Fibroblast of skin of left quadriceps (primary cell): ENCODE measurements at places on chromosomes 16 and 17.
A peak's percentile ranks its signal among the peaks of the same experiment; 100 is the strongest.

DNA sequence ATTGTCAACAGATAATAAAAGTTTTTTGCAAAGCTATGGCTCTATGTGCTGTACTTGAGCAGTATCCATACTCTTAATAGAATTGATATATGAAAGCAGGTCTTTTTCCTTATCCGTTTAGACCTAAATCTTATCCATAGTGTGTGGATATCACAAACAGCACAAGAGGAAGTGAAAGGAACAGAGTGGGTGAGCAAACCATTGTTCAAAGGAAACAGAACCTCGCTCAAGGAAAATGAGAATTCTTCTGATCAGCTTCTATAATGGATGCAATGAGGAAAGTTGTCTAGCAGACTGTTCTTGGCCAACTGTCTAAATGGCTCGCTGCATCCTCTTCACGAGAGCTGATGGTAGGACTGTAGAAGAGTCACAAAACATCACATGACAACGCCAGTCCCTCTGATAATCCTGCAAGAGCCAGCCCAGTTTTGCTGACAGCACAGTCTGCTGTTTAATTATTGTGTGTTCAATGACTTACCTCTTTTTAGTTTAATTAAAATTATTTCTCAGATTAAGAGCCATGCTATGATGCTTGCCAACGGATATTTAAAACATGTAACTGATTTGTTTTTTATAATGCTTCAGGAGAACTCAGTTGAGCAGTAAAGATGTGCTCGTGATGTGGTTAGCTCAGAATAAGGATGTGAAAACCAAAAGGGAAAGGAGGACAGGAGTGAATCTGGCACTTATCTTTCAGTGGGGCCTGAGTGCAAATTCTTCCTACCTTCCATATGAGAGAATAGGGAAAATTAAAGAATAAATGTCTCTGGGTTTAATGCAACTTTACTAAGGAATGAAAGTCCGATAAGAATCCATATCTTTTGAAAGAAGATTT lies 38.5 kb downstream of the WWOX start:
- no peak for DNase-seq

DNA sequence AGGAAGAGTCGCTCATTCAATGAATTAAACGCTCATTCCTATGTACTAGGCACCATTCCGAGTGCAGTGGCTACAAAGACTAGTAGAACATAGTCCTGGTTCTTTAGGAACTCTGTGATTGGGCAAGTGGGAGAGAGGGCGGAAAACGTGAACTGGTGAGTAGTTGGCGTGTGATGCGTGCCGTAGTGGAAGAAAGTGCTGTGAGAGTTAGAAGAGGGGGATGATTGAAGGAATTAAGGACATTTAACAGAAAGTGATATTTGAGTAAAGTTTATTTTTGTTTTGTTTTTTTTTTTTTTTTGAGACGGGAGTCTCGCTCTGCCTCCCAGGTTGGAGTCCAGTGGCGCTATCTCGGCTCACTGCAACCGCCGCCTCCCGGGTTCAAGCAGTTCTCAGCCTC lies 7.9 kb upstream of the SLFN14 start:
- DNase-seq = no peak

- no peak for DNase-seq
These were observed at the start of gene CCL5 for GRCh38 chr17:35879773-35880654. Gene CCL5 (minus strand): TSS chr17:35880360.

DNA sequence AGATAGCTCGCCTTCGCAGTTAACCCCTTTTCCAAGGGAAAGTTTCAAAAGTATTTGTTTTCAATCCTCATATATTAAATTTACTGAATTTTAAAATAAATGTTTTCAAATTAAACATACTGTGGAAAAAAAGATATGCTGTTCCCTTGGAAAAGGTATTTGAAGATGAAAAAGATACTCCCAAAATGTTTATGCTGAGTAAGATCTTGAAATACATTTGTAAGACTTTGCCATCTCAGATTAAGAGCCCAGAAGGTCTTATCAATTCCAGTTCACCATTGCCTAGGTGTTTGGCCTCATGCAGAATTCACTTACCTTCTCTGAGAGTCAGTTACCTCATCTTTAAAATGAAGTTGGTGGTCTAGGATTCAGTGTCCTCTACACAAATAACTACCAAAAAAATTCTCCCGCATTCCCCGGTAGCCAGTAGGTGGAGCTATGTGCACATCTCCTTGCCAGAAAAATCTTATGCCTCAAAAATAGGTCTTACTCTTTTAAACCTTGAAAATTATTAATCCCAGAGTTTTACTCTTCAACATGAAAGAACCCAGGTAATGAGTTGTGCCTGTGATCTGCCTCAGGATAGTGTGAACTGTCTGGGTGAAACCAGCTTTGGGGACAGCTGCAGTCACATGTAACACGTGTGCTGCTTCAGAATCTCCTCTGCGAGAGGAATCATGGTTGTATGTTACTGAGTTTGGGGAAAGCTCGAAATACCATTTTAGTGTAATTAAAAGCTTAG lies 178.3 kb downstream of the MRTFB start:
- DNase-seq = peak; percentile 16

GRCh38 chr16:3732171-3732570 lies 14.8 kb upstream of the TRAP1 start:
- DNase-seq = no peak

- no peak for DNase-seq
These were observed 21.2 kb upstream of the TAOK1 start for GRCh38 chr17:29368926-29369325.

GRCh38 chr17:41539979-41540701 lies 12.0 kb upstream of the KRT19 start:
- DNase-seq = no peak
